Fibroblast of mammary gland (primary cell): ENCODE measurements at places on chromosomes 5 and 9.

GRCh38 chr9:16385590-16385989 lies 484.9 kb downstream of the BNC2 start:
- peak; percentile 93 for DNase-seq

- no peak for DNase-seq
Measured at GRCh38 chr9:99093492-99093791, 11.5 kb upstream of the TGFBR1 start.

- no peak for DNase-seq
Measured at GRCh38 chr5:173623296-173623771, 6.9 kb upstream of the BOD1 start.

- DNase-seq: no peak
Measured at GRCh38 chr9:85554349-85554748, 187.4 kb downstream of the AGTPBP1 start.

DNA sequence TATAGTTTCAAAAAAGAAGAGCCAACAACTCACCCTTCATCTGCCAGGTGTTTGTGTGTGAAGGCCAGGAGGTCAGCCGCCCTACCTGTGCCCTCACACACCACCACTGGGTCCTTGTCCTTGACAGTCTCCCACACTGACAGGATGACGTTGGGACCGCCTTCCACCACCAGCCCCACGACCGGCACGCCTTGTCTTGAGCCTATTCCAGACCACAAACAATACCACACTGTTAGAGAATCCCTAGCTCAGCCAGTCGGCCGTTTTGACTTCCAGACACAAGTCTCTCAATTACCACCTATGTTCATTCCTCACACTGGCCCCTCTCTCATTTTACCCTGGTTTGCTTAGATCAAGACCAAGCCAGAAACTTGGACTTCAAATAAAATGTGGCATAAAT lies 66.1 kb downstream of the TRPM6 start:
- no peak for DNase-seq

- DNase-seq: no peak
Measured at GRCh38 chr5:123865641-123866040, 353.7 kb downstream of the CSNK1G3 start.

DNA sequence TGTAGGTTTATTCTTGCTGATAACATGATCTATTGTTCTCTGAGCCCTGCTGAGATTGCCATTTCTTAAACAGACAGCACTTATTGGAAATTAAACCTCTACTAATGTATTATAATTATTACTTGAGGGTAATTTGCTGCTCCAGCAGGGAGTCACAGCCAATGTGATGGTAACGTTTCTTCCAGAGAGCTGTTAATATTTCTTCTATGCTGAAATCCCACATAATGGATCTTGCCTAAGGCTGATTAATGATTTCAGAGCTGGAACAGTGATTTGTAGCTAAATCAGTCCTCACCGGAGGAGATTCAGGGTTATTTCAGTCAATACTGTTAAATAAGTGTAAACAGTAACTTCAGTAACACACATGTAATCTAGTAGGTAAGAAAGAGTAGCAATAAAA lies 170.1 kb downstream of the CDH12 start:
- no peak for DNase-seq

- no peak for DNase-seq
Measured at GRCh38 chr5:176187276-176188062, 50.8 kb upstream of the SIMC1 start.

- DNase-seq: no peak
Measured at GRCh38 chr9:84738353-84738752, 68.8 kb downstream of the NTRK2 start.

DNA sequence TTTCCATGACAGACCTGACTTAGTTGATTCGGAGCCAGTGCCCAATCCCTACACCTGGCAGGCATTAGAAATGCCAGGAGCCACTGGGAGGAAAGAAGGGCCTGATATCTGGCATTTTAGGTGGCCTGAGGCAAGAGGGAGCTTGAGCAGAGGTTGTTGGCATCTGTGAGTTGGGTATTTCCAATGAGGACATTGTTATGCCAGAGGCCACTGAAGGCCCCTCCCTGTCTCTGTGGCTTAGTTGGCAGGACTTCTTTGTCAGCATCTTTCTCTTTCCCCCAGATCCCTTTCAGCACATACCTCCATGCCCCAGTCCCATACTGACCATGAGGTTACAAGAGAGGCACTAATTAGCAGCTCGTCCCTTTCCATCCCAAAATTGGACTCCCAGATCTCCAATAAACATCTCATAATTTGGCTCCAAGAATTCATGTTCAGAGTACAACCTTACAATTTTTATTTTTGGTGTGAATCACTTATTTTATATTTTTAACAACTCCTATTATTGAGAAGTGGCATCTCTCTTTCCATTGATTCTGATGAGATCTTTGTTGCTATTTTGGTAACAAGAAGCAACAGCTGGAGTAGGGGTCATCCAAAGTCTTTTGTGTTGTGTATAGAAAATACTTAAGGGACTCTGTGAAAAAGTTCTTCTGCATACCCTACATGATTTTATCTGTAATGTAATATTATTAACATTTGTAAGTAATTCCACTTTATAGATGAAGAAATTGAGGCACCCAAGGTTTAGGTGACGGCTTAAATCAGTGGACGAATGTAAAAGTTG lies 68.6 kb upstream of the MAP3K1 start:
- DNase-seq: no peak

DNA sequence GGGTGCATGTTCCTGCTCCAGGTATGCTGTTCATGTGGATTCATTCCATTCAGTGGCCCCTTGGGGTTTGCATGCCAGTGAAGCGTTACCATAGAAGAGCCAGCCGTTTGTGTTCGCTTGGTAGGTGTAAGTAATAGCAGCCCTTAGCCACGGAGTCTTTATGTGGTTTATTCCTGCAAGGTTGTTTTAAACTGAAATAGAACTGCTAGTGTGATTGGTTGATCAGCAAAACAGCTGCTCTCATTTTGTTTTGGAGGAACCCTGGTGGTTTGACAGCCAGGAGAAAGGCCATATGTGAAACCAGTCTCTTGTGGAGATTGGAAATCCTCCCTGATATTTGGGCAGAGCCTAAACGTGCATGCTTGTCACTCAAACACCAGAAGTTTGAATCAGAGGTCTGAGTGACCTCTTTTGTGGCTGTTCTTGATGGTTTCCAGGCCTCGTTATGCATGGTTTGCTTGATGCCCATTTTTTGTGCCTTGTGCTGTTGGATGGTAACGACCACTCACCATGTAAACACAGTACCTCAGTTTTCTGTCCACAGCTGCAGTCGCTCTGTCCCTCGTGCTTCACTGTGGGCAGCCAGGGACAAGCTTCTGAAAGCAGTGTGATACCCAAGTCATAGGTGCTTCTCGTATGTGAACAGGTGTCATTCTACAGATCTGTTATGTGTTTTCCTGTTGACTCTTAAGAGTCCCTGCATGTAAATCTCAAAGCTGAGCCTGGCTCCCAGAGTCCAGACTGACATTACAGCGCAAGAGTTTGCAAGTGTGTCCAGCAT lies 58.3 kb upstream of the NXNL2 start:
- peak; percentile 28 for DNase-seq

- DNase-seq: peak; percentile 71
Measured at GRCh38 chr5:14830210-14831005, 41.2 kb downstream of the ANKH start.

- no peak for DNase-seq
Measured at GRCh38 chr5:106443746-106444145, 1227.0 kb downstream of the EFNA5 start.

- DNase-seq: no peak
Measured at GRCh38 chr9:73327149-73327548, 175.5 kb downstream of the ANXA1 start.

- no peak for DNase-seq
Measured at GRCh38 chr5:155827949-155828348, 499.0 kb upstream of the SGCD start.

GRCh38 chr5:151707567-151707966 lies 20.9 kb upstream of the SPARC start:
- DNase-seq: no peak

DNA sequence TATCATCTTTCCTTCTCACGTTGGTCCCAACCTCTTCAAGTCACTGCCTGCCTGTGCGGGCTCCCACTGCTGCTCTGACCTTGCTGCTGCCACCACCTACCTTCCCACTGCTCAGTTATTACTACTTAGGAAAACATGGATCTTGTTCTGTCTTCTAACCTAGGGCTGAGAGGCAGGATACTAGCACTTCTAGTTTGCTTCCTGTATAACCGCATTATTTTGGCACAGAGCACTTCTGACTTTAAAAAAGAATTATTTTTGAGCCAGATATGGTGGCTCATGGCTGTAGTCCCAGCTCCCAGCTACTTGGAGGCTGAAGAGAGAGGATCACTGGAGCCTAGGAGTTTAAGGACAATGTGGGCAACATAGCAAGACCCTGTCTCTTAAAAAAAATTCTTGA lies 135.4 kb upstream of the GNA14 start:
- DNase-seq: no peak
